Left cardiac atrium (tissue), 4 donors: ENCODE measurements at places on chromosomes 5 and 9. TPM values are rescaled to one million over a fixed set of nuclear protein-coding genes. Genes with fewer than 3 reads are reported as not detected.

- DNase-seq = no peak
Measured at GRCh38 chr9:74875656-74876055, 12.1 kb downstream of the TRPM6 start.

GRCh38 chr9:36560771-36561170, 11.9 kb upstream of the MELK start:
- no peak for DNase-seq

DNA sequence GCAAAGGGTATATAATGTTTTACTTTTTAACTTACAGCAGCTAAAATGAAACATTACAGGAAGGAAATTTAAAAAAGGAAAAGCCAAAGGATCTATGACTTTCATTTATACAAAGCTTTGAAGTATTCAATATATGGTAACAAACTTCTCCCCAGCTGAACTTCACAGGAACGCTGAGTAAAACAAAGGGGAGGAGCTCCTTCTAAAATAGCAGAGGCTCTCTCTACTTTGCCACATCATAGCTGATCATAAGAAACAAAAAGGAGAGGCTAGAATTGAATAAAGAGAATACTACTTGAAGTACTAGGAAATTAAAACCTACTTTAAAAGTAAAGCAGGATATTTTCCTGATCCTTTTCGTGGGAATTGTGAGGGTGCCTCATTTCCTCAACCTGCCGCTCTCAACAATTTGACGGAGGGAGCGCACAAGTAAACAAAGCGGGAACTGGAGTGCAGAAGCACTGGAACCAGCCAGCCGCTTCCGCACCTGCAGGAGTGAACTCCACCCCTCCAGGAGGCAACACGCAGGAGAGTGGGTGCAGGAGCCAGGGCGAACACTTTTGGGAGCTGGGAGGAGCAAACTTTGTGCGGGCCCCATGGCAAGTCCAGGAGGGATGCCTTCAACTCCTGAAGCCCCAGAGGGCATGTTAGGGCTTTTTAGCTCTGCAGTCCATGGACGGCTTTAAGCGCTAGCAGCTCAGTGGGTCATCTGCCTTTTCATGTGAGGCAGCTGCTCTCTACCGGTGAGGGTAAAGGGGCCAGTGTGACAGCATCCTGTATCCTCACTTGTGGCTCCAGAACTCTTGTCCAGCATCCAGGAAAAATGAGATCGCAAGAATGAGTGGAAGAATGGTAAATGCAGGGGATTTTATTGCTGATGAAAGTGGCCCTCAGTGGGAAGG, 757.4 kb downstream of the PTPRD start:
- no peak for DNase-seq

DNA sequence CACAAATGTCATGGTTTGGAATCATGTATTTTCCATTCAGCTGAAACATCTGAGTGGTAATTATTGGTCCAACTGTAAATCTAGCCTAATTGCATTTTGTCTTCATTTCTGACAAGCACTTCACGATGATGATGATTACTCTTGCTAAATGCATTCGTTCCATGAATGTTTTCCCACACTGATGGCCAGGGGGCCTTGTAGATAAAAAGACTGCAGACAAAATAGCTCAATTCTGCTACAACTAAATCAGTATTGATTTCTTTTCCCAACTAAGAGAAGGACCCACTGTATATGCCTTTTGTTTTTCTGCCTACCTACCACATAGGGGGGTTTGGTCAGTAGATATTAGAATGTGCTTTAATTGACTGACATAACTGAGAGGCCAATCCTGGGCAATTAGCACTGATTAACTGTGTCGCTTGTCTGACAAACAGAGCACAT, 1351.3 kb upstream of the NUDT12 start:
- no peak for DNase-seq

DNA sequence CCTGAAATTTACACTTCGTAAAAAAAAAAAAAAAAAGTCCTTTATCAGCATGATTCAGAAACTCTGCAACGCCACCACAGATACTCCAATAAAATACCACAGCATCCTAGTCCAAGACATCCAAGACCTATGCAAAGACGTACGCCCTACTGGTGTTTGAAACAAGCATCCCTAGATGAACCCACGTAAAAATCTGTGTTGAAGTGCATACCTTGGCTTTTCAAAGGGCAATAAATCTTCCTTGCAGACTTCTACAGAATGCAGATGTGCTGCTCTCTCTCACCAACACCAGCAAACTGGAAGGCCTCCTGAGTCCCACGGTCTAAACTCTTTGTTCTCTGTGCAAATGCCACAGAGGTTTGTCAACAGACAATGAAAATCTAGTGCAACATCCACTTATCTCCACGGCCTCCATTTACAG, 38.8 kb downstream of the MYO10 start:
- DNase-seq = no peak

- no peak for DNase-seq
Measured at GRCh38 chr5:65198456-65199120, 283.1 kb downstream of the ADAMTS6 start.

GRCh38 chr9:34254966-34255825, 73.9 kb downstream of the KIF24 start:
- no peak for DNase-seq

- no peak for DNase-seq
Measured at GRCh38 chr5:96344678-96345577, 88.1 kb downstream of the PCSK1 start.

GRCh38 chr5:165497707-165498106, 1992.3 kb downstream of the MAT2B start:
- DNase-seq = no peak

DNA sequence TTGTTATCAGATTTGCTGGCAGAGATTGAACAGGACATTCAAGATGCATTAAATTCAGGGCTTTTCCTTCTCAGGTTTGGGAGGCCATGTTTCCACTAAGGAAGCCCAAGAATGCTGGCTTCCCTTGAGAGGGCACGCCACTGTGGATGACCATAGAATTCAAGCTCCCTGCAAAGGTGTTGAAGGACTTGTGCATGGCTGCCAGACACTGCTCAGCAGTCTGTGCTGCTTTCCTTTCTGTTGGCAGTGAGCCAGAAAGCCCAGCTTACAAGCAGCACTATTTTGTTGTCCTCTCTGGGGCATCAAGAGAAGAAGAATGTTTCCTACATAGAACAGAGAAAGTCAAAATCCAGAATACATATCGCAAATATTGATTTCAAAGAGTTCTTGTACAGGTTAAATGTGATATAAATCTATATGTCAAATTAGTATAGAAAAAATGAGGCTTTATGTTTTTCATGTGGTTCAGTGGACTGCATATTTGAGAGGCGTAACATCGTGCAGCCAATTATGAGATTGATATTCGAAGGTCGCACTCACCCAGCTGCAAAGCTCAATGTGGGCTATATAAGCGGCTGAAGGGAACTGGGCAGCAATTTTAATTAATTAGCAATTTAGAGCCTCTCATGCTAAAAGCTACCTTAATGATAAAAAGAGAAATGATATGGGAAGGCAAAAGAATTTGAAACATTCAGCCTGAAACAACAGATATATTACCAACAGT, 103.1 kb upstream of the ISL1 start:
- no peak for DNase-seq

DNA sequence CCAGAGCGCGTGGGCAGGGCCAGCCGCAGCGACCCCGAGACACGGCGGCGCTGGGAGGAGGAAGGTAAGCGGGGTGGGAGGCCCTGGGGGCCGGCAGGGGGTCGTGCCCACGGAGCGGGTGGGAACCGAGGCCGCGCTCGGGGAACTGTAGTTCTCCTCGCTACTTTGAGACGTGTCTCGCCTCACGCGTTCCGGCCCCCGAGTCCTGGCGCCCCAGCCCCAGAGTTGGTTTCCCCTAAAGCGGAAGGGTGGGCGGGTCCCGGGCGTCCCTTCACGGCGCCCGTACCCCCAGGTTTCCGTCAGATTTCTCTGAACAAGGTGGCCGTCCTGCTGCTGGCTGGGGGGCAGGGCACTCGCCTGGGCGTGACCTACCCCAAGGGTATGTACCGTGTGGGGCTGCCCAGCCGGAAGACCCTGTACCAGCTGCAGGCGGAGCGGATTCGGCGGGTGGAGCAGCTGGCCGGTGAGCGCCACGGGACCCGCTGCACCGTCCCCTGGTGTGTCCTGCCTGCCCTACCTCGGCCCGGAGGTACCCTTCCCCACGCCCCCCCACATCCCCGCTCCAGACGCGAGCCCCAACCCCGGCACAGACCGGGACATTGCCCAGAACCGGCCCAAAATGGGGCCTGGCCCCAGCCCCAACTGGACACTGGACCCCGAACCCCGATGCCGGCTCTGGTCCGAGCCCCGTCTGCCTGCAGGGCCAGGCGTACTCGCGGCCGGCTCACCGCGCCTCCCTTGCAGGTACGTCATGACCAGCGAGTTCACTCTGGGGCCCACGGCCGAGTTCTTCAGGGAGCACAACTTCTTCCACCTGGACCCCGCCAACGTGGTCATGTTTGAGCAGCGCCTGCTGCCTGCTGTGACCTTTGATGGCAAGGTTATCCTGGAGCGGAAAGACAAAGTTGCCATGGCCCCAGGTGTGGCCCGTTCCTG, 709 bp downstream of the UAP1L1 start:
- DNase-seq = no peak

- peak; percentile 92 for DNase-seq
Measured at GRCh38 chr5:36876299-36876964, at the start of gene NIPBL. Gene NIPBL, plus strand, starts transcription at chr5:36876769. Its CDS starts 76,928 bp downstream, at chr5:36953697.

DNA sequence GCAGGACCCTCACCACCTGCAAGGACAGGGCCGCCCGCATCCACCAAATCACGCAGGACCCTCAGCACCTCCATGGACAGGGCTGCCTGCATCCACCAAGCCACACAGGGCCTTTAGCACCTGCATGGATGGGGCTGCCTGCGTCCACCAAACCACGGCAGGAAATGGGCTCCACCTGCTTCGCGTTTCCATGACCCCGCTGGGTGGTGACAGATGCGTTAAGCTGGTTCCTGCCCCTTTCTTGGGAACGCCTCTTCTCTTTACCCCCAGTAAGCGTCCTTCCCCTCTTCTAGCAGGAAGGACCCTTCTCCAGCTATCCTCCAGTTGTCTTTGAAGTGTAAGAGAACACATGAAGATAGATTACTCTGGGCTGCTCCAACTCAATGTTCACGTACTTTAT, 13.5 kb downstream of the FBP1 start:
- DNase-seq = no peak

- no peak for DNase-seq
Measured at GRCh38 chr5:173831196-173831914, 56.8 kb upstream of the CPEB4 start.

DNA sequence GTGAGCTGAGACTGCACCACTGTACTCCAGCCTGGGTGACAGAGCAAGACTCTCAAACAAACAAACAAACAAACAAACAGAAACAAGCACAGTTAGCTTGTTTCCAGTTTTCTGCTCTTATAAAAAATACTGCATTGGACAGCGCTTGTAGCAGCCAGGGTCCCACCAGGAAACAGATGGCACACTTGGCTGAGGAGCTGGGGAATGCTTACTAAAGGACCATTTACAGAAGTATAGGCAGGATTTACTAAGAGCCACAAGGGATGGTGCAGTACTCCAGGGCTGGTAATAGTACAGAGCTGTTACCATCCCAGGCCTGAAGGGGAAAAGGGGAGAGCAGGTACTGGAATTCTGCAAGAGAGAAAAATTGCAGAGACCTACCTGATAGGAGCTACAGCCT, 5.2 kb upstream of the ANKS6 start:
- no peak for DNase-seq

GRCh38 chr5:68378204-68378820, 162.8 kb downstream of the PIK3R1 start:
- no peak for DNase-seq

DNA sequence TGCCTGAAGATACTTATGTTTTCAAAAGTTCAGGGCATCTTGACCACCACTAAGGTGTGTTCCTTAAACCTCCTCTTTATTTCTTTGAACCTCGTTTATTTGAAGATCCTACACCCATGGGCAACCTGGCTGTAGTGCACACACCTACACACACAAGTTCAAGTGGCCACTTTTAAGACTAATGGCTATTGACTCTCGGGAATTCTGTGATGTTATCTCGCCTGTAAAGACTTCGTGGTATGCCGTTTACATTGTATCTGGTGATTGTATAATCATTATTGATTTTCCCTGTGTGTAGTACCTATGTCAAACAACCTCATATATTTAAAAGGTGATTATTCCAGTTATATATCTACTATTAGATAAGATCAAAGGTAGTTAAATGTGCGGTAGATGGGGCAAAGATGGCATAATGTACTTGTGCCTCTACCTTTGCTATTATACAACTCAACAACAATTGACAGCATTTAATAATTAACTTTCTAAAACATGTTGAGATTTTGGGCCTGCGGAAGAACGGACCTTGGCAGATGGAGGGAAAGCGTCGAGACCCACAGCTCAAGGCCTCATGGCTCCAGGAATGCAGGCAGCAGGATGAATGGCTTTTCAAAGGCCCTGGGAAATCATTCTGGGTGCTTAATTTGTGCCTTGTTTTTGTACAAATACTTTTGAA, 51.4 kb upstream of the IRX2 start:
- DNase-seq = no peak

HAUS6 gene
- 6.8 TPM for total RNA-seq

FOXD4L3 gene
- total RNA-seq = not detected

HRH2 gene
- total RNA-seq = 24.3 TPM

IGFBPL1 gene
- total RNA-seq = 0.31 TPM

GNA14 gene
- 5.5 TPM for total RNA-seq

MARCOL gene
- not detected for total RNA-seq
